Thymus (tissue), 14 donors: ENCODE measurements at places on chromosomes 3 and 15. TPM values are rescaled to one million over a fixed set of nuclear protein-coding genes. Genes with fewer than 3 reads are reported as not detected.
A peak's percentile ranks its signal among the peaks of the same experiment; 100 is the strongest.

GRCh38 chr3:105528955-105529354, 162.2 kb downstream of the ALCAM start:
- DNase-seq, result no peak

Gene TRMT10C
- polyA plus RNA-seq, result 28.7 TPM

Gene LRRC31
- polyA plus RNA-seq, result 0.07 TPM

Gene IGF2BP2
- 2.0 TPM for polyA plus RNA-seq

GRCh38 chr3:188752850-188753249, 418.9 kb upstream of the TPRG1 start:
- DNase-seq, result no peak

- no peak for DNase-seq
These were observed 9.5 kb downstream of the EBLN2 start for GRCh38 chr3:73070675-73071575.

Gene BMF
- 70.4 TPM for polyA plus RNA-seq

- DNase-seq, result peak; percentile 31
These were observed 153.3 kb downstream of the P3H2 start for GRCh38 chr3:189967254-189967865.

DNA sequence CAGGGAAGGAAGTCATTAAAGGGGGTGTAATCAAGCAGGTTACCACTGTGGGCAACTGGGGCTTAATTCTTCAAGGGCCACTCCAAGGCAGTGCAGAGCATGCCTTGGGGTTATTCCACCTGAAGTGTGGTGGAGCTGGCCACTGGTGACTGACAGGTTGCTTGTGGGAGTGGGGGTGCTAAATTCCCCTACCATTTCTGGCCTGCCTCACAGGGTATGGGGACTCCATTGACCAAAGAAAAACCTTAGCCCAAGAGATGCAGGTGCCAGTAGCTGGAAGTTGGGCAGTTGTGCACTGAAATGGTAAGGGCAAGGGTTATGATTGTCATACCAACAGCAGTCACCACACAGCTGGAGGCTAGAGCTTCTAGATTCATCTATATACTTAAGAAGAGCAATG, 93.4 kb downstream of the ZNF621 start:
- DNase-seq, result no peak

DNA sequence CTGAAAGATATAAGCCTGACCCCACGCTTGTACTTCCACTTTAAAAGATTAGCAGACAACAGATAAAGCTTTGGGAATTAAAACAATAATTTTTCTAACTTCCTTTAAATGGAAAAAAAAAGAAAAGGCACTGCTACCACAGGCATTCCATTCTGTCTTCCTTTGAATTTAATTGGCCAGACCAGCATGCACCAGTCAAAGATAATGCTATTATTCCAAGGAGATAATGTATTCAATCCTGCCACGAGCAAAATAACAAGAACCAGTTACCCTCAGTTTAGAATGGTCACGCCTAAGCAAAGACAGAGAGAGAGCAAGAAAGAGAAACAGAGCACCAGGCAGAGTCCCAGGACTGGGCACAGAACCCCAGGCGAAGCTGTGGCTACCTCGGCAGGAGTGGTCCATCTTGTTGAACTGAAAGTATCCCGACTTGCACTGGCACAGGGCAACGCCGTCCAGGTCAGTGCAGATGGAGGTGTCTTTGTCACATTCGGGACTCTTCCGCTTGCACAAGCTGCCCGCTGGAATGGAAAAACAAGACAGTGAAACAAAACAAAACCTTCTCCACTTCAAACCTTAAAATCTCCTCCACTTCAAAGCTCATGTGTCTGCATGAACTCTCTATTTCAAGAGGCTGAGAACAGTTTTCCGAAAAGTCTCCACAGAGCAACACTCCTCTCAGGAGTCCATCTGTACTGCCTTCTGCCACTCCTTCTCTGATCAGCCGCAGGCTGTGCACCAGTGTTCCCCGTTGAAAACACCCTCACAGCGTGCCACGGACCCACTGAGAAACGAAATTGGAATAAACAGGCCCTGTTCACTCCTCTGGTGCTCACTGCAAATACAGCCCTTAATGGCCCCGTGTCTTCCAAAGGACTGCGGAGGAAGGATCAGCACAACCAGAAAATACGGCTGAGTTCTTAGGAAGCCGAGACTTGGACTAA, 58.2 kb downstream of the HEG1 start:
- no peak for DNase-seq

DNA sequence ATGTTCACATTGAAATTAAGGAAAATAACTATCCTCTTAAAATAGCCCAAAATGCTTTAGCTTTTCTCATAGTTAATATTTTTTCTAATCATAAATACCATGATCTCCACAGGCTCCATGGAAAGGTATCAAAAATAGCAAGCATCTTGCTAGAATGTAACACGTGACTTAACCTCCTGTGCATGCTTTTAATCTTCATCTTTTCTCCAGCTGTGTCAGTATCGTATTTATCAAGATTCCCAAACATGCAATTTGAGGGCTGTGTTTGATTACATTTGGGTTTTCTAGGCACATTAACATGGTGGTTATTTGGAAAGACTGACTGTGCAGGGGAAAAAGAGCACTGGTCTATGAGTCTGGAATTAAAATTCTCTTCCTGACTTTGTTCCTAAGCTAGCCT, 472.5 kb upstream of the MCTP2 start:
- no peak for DNase-seq

Gene CDCP1
- 2.3 TPM for polyA plus RNA-seq

Gene SI
- 0.02 TPM for polyA plus RNA-seq

GRCh38 chr3:101665357-101665756, 11.6 kb downstream of the ZBTB11 start:
- no peak for DNase-seq

Gene OCA2
- 1.2 TPM for polyA plus RNA-seq

DNA sequence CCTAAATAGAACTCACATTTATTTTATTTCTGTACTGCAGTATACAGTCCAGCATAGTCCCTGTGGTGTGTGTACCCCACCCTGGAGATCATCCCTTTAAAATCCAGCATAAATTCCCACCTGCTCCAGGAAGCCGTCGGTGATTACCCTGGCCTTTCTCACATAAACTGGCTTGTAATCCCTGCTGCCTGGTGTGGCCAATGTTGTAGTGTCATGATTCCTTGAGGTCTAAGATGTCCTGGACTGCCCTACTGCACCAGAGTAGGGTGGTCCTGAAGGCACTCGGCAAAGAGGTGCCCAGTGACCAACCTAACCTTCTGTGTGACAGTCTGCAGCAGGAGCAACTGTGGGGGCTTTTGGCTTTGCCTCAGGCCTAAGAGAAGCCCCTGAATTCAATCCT, 58.9 kb downstream of the ITGA11 start:
- DNase-seq, result no peak

- DNase-seq, result no peak
These were observed 1.9 kb upstream of the DPH6 start for GRCh38 chr15:35547775-35548364.

DNA sequence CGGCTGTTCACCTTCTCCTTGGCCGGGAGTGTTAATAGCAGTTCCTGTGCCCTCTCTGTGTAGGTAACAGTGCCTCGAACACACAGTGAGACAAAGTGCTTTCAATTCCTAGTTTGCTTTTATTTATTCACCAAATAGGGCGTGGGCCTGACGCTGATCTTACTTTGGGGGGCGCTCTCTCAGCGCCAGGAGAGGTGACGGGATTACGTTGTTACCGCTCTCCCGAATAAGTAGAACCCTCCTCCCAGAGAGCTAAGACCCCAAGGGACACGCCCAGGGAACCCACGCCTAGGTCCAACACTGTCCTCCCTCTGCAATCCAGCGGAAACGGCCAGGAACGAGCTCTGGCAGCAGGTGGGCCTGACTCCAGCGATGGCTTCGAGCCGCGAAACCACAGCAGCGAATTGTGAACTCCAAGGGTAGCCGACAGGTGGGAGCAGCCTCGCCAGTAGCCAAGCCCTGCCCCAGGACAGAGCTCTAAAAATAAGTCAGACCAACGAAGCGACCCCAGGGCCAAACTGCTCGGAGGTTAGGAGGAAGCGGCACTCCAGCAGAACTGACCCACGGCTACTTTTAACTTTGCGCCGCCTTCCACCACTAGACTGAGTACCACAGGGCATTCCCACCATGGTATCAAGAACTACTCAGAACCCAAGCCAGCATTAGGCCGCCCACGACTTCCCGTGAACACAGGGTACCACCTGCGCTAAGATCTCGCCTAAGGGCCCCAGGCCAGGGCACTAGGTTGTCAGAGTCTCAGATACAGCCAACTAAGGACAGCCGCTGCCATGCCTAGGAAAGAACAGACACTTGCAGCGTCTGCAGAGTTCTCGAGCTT, 1.6 kb upstream of the SIN3A start:
- peak; percentile 49 for DNase-seq

Gene RLBP1
- polyA plus RNA-seq, result 0.32 TPM

Gene AGBL1
- 0.02 TPM for polyA plus RNA-seq

Gene MOBP
- polyA plus RNA-seq, result 0.16 TPM

Gene PLSCR1
- polyA plus RNA-seq, result 98.8 TPM

DNA sequence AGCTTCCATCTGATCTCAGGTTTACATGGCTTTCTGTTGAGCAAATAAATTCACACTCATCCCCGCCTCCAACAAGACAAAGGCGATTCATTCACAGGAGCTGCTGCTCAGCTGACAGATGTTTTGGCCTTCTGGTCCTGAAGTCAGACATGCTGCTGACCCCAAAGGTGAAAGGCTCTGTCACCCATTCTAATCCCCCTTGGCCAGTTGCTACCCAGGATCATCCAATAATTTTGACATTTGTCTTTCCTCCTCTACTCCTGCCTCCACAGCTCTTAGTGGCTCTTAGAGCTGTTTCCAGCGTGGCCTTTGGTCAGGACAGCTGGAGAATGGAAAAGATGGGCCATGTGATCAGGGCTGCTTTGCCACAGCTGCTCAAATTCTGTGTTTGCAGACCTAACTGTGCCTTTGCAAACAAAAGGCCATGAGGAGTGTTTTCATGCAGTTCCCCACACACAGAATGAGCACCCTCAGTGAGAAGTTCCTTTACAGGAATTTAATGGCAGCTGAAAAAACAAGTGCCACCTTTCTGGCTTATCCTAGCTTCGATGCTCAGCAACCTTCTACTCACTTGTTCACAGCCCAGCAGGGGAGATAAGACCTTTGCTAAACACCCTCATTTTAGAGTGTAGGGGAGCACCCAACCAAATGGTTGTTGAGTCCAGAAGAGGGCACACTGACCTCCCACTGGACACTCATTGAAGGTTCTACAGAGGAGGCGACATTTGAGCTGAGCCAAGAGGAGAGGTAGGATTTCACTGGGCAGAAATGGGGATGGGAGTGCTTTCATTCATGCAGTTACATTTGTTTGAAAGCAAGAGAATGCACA, 39.0 kb downstream of the CYP19A1 start:
- no peak for DNase-seq

DNA sequence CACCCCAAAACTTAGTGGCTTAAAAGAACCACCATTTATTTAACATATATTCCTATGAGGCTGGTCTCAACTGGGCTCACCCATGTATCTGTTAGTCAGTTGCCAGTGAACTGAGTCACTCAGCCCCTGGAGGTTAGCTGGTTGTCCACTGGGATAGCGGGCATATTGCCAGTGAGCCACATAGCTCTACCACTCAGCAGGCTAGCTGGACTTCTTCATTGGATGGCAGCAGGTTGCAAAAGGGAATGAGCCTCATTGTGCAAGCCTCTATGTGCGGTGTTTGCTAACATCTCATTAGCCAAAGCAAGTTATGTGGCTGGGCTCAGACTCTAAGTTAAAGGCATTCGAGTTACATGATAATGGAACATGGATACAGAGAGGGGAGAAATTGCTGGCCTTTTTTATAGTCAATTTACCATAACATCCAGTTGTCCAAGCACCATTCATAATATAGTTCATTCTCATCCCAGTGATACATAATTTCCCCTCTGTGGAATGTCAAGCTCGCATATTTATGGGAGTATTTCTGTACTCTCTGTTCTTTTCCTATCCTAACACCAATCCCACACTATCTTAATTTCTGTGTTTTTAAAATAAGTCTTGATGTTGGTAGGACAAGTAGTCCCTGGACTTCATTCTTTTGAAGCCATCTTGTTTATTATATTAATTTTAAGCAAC, 8.7 kb downstream of the BTD start:
- no peak for DNase-seq

- no peak for DNase-seq
These were observed 1101.4 kb downstream of the ROBO2 start for GRCh38 chr3:78141269-78141668.

- no peak for DNase-seq
These were observed 11.9 kb upstream of the SH3GL3 start for GRCh38 chr15:83435202-83435601.

DNA sequence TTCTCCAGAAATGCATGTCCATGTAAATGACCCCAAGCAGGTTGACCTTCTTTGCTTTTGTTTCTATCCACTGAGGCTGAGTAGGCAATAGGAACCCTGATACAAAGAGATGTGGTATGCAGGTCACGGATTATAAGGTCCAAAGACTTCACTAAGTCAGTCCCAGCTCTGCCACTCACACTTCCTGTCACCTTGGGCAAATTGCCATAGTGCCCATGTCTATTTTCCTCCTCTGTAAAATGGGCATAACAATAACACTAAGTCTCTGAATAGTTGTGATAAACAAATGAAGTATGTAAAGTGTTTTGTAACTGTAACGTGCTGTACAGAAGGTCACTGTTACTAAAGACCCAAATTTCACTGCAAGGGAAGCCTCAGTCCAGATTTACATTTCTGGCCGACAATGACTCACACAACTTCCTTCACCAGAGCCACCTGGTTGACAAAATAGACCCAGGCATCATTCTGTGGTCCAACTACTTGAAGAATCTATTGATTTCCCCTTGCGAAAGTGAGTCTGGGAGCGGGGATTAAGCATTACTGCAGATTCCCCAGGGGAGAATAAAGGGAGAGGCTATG, 175.4 kb upstream of the LPP start:
- no peak for DNase-seq

GRCh38 chr3:141655801-141656200, 82.3 kb upstream of the RNF7 start:
- DNase-seq, result no peak

Gene PLA1A
- polyA plus RNA-seq, result 3.0 TPM

DNA sequence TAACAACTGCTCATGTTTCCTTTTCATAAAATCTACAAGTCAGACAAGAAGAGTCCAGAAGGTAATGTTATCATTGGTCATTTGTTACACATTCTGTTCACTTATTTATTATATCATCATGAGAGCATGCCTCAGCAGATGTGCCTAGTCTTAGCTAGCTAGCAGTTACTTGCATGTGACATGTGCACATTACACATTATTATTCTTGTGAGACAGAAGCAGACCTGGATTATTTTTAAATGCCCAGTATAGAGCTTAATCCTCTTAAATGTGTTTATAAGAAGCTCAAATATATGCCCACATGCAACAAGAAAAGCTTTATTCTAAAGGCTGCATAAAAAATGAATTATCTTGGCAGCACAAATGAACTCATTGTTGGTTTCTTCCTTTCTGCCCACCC, 12.6 kb downstream of the YEATS2 start:
- DNase-seq, result no peak
